ENCODE measurements at places on chromosomes 5 and 9.

- no peak for DNase-seq
These were observed 97.9 kb downstream of the WDR41 start for GRCh38 chr5:77394064-77394715.

DNA sequence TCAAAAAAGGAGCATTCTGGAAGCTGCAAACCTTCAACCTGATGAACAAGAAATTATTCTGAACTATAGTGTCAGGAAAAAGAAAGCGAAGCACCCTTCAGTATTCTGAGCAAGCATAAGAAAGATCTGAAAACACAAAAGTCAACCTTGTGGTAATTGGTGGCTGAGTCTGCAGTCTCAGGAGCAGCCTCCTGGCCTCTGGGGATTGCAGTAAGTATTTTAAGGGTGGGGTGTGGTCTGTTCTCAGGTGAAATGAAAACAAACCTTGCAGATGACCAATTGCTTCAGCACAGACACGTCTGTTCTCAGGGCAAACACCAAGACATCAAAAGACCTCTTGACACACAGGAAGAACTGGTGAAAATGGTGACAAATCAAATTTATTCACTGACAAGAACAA lies 147.8 kb upstream of the RAPGEF1 start:
- DNase-seq = no peak

DNA sequence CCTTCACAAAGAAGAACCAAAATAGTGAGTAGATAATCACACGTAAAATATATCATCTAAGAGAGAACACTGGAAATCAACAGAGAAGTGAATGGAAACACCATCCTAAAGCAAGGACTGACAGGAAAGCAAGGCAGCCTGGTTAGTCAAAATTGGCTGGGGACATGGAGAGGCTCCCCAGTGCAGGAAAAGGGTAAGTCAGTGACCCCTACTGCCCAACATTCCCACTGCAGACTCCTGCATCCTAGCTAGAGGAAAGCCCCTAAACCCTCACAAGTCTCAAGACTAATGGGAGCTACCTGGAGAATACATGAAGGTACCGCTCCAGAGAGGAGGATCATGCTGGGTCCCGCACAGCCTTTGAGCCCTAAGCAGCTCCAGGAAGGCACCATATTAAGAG lies 60.1 kb downstream of the ZDHHC21 start:
- DNase-seq = no peak

DNA sequence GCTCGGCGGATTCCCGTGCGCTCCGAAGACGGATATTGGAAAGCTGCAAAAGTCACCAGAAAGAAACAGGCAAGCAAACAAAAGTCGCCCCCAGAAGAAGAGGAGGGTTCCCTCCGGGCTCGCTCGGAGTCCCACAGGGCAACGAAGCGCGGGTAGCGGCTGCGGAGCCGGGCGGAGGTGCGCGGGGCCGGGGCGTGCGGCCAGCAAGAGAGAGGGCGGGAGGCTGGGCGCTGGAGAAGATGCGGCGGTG lies at the start of gene FBN2:
TSS of gene FBN2 (minus strand) at position 246 of the 250 bp plus-strand sequence. CDS start 642 bp downstream, outside the sequence.
- DNase-seq = no peak

- DNase-seq = no peak
These were observed 335.7 kb upstream of the PIK3R1 start for GRCh38 chr5:67879620-67880510.

DNA sequence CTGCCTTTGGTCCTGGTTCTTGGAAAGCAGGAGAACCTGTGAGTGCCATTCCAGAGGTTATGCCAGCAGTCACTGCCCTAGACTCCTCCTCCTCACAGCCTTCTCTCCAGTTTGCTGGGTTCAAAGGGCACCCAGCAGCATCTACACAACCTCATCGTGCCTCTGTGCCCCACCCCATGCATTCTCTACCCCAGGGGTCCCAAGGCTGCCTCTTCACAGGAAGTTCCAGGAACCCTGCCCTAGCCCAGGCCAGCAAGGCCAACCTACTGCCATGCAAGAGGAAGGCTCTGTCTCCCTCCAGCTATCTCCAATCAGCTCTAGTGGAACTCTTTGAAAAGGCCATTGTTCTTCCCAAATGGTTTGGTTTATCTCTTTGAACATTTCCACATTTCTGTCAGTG lies 21.2 kb downstream of the ENC1 start:
- no peak for DNase-seq

GRCh38 chr5:75049456-75050351 lies 2.7 kb downstream of the GCNT4 start:
- no peak for DNase-seq

DNA sequence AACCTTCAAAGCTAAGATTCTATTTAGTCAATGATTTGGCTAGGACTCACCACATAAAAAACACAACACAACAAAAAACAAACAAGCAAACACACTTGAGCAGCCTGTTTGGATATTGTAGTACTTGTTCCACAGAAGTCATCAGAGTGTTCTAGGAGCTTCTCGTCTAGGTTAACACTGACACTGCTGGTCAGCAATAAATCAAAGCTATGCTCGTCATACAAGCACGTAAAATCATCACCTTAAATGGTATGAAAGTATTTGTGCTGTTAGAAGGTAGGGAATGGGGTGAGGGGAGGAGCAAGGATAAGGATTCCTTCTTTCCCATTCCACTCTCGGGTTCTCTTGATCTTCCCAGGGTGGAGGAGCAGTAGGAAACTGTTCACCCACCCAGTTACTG lies 88.0 kb downstream of the ARL15 start:
- DNase-seq = no peak

DNA sequence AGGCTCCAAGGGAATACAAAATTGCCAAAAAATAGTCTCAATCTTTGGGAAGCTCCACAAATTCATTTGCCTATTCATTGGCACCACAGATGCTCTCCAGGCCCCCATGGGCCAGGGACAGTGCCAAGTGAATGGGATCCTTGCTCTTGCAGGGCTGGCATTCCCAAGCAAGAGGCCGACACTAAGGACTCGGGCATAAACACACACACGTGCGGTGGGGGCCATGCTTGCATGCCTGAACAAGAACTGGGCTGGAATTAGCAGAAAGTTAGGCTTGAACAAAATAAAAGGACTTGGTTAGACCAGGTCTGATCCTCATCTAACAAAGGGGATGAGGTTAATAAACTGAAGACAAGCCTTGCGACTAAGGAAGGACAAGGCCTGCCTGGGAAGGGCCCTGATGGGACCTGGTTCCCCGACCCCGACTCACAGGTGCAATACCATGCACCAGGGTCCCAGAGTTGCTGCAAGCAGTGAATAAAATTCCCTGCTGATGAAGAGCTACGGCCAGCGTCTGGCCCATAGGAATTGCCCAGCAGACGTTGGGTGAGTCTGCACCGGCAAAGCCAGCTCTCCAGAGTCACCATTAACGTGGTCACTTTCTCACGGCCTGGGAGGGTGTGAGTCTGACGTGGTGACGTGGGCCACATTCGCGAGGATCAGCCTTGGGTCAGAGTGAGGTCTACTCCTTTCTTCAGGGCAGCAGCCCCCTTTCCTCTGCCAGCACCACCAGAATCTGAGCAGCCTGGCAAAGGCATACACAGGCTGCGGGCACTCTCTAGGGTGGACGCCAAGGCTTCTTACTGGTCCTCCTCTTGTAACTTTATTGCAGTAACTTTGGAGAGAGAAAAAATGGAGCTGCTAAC lies 77.4 kb upstream of the FCN1 start:
- DNase-seq = peak; percentile 15

- DNase-seq = peak; percentile 88
These were observed 1.1 kb upstream of the BASP1 start for GRCh38 chr5:17216176-17216973.

DNA sequence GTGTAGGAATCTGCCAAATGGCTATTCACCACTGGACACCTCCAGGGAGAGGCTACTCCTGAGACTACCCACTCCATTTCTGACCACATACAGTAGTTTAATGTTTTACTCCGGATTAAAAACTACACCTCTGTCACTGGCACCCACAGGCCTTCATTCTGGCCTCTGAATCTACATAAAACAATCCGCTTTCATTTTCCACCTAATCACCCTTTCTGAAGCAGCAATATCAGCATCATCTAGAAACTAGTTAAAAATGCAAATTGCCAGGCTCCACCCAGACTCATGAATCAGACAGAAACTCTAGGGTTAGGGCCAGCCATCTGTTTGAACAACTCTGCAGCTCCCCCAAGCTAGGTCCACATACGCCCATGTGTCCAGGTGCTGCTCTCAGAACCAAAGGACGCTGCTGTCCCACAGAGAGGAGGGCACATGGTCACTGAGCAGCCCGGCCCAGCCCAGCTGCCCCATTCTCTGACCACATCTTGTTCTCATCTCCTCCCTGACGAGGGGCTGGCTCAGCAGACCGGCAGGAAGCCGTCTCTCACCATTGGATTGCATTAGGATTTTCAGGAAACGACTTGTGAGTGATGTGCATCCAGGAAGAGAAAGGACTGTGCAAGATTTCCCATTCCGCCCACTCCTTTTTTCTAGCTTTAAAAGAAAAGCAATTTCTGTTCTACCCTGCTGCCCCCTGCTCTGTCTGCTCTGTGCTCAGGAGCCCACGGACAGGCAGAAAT lies 34.7 kb downstream of the ADAM19 start:
- peak; percentile 65 for DNase-seq

DNA sequence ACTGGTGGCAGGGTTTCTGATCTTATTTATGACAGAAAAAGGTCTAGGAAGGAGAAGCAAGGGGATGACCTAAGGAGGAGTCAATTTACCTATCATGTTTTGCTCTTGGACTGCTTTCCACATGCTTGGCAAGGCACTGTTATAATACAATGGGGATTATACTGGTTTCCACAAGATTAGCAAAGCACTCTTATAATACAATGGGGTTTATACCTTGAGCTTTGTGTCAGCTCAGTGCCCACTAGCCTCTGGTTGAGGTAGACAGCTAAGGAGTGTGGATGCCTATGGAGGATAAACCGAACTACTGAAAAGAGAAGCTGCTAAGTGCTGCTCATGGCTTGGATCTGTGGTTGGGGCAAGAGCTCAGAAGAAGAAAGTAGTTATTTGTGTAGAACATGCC lies 68.7 kb downstream of the MRPS27 start:
- DNase-seq = no peak

GRCh38 chr9:136336156-136336870 lies 9.0 kb downstream of the GPSM1 start:
- no peak for DNase-seq

GRCh38 chr5:94243612-94244011 lies 374.8 kb downstream of the KIAA0825 start:
- DNase-seq = no peak

GRCh38 chr5:128252756-128253155 lies 169.2 kb downstream of the SLC12A2 start:
- no peak for DNase-seq

DNA sequence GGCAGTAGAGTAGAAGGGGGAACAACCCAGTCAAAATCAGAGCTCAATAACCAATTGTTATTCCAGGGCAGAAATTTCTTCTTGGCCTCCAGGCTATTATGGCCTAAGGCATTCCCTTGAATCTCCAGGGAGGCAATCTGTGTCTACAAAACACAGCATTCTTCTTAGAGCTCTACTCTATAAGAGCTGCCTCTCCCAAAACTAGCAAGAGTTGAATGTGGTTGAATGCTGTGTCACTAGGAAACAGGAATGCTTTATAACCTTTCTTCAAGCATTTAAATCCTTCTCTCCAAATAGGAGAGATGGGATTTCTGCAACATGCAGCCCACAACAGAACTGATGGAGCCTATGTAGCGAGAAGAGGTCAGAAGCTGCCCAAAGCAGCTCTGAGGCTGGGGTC lies 97.1 kb upstream of the APC start:
- no peak for DNase-seq

DNA sequence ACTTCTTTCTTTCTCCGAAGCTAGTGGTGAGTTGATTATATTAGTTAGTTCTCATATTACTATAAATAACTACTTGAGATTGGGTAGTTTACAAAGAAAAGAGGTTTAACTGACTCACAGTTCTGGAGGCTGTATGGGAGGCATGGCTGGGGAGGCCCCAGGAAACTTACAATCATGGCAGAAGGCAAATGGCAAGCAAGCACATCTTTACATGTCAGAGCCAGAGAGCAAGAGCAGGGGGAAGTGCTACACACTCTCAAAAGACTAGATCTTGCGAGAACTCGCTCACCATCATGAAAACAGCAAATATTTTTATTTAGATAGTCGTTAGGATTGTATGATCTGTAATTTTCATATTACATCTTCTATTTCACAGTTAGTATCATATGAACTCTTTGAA lies 711.2 kb downstream of the PTPRD start:
- no peak for DNase-seq

DNA sequence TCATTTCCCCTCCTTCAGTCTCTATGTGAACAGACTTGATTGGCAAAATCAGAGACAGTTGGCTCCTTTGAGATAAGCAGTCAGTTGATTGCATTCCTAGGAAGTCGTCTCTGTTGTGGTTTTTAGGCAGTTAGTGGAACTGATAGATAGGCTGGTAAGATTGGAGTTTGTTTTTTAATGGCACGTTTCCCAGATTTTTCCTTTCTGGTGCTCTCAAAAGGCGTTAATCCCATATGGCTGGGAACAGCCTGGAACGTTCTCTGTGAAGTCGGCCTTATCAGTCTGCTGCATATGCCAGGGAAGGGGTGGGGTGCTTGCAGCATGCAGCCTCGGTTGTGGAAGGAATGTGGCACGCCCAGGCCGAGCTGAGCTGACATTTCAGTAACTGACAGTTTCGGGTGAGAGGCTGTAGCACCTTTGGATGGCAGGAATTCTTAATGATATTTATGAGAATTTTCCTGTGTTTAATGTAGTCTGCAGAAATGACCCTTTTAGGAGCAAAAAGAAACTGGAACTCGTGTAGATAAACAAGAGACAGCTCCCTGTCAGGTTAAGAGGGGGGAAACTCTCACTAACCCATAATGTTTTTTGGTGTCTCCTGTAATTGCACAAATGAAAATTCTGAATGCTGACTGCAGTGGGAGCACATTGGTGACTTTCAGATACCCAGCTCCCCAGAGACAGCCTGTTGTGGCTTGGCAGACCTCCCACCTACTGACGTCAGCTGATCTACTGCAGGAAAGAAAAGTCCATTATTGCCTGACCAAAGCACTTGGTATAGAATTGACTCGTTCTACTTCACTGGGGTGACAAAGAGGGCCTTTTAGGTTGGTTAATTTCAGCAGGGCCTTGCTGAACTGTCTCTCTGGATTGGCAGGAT lies 6.3 kb downstream of the SPTAN1 start:
- DNase-seq = peak; percentile 77

DNA sequence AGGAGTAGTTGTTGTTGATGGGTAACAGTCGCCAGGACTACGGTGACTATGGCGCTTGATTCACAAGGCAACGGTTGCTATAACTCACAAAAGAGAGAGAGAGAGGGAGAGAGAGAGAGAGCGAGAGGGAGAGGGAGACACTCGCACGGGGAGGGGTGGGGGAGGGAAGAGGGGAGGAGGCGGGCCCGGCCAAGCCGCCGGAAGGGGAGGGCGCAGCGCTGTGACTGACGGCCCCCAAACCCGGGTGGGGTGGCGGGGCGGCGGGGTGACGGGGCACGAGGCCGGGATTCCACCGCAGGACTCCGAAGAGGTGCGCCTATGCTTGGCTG lies at the start of gene RFX3:
TSS of gene RFX3 (minus strand) at position 166 of the 329 bp plus-strand sequence. CDS start 130,413 bp downstream, outside the sequence.
- DNase-seq = peak; percentile 95

GRCh38 chr5:71923755-71924154 lies 183.5 kb upstream of the MAP1B start:
- no peak for DNase-seq

GRCh38 chr9:124438091-124438490 lies 12.2 kb upstream of the ADGRD2 start:
- no peak for DNase-seq
